ENCODE measurements at places on chromosomes 16 and 17. TPM values are rescaled to one million over a fixed set of nuclear protein-coding genes. Genes with fewer than 3 reads are reported as not detected.
A peak's percentile ranks its signal among the peaks of the same experiment; 100 is the strongest.

- no peak for DNase-seq
These were observed 114.6 kb upstream of the MED13 start for GRCh38 chr17:62179525-62180161.

- DNase-seq, result peak; percentile 34
These were observed at the start of gene SDK2 for GRCh38 chr17:73644145-73645049. TSS of gene SDK2 (minus strand) at chr17:73644445. CDS start at chr17:73644088, 357 bp downstream.

DNA sequence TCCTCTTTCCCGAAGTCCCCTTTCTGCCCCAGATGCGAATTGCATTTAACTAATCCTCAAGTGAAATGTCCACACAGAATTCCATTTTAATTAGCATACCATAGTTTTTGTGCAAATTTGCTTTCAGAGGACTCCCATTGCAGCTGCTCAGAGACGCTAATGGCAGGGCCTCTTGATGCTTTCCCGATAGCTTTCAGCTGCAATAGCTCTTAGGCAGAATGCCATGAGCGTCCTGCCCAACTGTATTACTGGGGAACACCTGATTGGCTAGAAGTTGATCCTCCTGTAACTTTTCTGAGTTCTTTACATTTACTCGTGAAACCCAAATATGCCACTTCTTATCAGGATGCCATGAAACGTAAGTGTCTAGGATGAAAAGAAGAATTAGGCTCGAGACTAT, 203.0 kb downstream of the UTP18 start:
- peak; percentile 41 for DNase-seq

DNA sequence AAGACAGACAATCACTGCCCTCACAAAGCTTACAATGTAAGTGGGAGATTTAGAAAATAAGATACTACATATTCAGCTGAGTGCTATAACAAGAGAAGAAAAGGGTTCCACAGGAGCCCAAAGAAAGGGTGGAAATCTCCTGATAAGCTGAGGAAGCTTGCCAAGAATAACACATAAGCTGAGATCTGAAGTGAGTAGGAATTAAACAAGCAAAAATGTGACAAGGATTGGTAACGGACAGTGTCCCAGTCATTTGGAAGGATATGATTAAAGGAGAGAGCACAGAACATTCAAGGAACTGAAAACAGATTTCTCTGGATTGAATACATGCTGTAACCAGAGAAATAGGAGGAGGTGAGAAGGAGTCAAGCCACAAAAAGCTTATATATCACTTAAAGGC, 13.0 kb downstream of the CDYL2 start:
- no peak for DNase-seq

DNA sequence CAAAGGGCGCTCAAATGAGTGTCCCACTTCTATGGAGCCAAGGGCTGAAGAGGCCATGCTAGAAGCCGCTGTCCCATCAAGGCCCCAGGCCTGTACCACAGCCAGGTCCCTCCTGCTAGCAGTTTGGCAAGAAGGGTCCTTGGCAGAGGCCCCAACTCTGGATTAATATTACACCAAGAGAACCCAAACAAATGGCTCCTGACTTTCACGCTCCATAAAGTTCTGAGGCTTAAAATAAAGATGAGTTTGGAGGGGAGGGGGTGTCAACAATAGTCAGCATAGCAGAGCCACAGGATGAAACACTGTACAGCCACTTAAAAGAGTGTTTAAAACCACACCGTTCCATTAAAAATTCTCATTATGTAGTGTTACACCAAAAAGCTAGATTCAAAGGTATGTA, 30.5 kb downstream of the CUEDC1 start:
- no peak for DNase-seq

DNA sequence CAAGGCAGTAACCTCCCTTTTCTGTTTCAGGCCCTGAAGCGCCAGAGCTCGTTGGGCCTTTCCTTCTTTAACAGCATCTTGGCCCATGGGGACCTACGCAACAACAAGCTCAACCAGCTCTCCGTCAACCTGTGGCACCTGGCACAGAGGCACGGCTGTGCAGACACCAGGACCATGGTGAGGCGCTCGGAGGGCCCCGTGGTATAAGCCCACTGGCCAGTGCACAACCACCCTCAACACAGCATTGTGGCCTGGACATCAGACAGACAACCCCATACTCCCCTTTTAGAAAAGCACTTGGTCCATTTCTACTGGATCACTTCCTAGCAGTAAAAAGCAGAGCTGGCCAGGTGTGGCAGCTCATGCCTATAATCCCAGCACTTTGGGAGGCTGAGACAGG, 18.6 kb downstream of the KNOP1 start:
- no peak for DNase-seq

DNA sequence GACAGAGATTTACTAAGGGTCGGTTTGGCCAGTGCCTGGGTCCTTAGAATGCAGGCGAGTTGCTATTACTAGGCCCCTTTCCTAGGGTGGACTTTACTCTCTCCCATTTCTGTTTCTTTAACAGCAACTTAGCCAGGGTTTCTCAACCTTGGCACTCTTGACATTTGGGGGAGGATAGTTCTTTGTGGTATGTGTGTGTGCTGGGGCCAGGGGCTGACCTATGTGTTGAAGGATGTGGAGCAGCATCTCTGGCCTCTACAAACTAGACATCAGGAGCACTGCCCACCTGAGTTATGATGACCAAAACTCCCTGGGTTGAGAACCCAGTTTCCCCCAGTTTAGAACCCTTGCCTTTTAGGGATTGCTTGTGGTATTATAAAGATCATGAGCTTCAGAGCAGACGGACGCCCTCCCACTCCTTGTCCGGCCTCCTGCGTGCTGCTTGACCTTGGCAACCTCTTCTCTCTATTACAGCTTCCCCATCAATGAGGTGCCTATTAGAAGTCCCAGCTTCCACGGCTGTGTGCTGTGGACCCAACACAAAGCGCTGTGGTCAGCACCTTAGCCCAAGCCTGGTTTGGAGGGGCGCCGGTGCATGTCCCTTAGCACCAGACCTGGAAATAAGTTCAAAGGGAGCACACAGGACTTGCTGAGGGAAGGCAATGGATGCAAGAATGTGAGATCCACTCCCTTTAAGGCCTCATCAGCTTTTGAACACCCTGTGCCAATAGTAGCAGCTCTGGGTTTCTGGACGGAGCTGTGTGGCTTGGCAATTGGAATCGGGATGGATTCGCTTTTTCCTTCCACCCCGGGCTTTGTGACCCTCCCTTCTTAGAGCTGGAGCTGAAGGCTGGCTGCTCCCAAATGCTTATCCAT, 239.2 kb upstream of the MAF start:
- DNase-seq, result peak; percentile 76

GRCh38 chr17:6505425-6506142, 50.8 kb downstream of the PITPNM3 start:
- no peak for DNase-seq

DNA sequence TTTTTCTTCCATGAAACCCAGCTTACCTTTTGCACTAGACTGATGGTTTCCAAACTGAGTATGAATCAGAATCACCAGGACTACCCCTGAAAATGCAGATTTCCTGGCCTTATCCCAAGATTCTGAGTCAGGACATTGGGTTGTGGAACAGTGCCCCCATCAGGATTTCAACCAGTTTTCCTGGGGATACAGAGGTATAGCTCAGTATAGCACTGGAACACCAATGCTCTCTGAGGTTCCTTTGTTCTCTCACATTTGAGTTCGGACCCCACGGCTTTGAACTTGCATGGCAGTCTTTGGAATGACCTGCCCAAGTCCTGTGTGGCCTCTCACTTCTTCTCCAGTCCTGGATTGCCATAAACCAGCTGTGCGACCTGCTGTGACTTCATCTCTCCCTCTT, 12.8 kb upstream of the CCL8 start:
- peak; percentile 47 for DNase-seq

DNA sequence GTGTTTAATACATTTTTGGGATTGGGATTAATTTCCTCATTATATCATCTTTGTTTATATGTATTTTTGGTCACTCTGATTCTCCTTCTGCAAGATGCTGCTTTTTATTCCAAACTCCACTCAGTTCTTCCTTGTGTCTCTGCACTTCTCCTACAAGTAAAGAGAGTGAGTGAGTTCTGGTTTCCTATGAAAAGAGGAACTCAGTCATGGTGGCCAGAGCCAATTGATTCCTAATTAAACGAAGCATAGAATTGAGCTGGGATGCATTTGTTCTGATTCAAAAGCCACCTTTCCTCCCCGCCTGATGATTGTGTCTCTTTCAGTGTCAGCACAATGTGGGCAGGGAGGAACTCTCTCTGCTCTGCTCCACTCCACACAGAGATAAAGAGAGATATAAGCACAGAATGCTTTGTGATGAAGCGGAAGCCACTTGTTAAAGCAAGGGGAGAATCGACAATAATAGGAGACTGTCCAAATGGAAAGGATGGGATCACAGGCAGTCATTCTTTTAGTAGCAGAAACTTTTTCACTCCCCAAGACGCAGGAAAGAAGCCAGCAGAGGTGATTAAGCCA, 121.3 kb upstream of the GOT2 start:
- DNase-seq, result no peak

GRCh38 chr16:62036101-62036801, at the start of gene CDH8:
TSS of gene CDH8 (minus strand) at chr16:62036438. CDS start at chr16:62021403, 15,035 bp downstream.
- peak; percentile 41 for DNase-seq

DNA sequence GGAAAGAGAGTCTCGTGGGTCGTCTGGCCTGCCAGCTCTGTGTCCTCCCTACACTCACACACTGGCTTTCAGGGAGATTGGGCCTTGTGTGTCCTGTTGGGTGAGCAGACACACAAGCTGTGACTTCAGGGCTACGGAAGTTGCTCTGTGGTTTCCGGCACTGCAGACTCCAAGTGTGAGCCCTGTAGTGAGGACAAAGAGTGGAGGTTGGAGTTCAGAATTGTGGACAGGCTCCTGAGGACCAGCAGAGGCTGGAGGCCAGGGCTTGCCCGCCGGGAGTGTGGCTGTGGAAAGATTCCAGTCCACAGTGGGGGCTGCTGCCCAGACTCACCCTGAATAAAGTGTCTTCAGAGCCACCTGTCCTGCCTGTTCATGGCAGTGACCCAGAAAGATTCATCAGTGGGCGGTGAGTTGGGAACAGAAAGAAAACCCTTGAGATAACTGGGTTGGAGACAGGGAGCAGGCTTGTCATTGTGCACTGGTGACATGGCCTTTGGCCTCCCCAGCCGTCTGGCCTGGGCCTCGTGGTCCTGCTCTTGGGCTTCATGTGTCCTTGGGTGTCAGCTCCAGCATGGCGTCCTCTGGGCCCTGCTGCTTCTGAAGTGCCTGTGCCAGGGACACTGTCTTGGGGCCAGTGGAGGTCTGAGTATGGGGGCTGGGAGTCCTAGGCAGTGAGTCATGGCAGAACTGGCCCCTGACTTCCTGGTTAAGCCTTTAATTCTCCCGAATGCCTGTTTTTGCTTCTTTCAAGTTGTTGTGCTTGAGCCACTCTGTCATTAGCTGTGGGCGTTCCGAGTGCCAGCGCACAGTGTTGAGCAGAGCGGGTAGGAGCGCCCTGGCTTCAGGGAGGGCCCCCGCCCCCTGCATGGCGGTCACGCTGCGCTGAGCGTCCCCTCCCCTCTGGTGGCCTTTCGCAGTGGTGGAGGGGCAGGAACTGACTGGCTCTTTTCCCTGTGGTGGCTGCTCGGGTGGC, 19.9 kb upstream of the ZNF750 start:
- no peak for DNase-seq

DNA sequence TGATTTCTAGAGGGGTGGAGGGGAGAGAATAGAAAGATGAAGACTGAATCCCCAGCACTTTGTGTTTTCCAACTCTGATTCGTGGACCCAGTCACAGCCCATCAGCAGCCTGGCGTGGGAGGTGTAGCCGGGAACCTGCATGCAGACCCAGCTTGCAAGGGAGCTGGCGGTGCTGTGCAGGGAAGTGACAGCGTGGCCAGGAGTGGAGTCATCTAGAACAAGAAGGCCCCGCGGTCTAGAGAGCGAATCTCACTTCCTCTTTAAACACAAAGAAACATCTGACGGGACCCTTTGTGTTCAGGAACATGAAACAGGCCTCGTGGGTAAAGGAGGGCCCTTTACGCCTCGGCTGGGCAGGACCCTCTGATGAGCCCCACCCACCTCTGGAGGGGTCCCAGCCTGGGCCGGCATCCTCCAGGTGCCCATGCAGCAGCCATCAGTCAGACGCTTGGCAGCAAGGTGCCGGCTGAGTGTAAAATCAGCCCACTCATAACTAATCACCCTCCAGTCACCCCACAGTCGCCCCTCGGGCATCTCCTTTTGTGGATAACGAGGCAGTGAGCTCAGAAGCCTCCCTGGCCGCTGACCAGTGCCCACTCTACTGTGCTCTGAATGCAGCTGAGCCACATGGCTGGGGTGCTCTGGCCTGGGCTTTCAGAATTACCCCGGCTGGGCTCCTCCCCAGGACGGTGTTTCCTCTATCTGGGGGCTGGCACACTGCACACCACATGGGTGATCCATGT, 4.4 kb downstream of the SNAI3 start:
- DNase-seq, result no peak

DNA sequence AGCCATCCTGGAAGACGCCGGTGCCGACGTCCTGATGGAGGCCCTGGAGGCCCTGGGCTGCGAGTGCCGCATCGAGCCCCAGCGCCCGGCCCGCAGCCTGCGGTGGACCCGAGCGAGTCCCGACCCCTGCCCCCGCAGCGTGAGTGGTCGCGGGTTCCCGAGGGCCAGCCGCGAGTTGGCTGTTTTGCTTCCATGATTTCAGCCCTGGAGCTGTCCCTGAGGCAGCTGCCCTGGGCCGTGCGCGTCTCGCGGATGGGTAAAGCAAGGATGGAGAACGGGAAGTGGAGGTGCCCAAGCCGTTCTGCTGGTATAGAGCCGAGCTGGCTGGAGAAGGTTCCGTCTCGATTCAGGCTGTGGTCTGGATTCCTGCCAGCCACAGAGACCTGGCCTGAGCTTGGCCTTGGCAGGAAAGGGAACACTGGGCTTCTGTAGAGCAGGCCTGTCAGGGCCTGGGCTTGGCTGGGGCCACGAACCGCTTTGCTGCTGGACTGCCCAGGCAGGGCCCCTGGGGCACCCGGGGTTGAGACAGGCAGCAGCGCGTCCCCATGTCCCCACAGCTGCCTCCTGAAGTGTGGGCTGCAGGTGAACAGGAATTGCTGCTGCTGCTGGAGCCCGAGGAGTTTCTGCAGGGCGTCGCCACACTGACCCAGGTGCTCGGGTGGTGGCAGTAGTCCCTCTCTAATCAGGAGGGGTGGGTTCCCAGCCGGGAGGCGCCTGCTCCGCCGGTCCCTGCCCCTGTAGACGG, 941 bp upstream of the MRPS34 start:
- DNase-seq, result no peak

DNA sequence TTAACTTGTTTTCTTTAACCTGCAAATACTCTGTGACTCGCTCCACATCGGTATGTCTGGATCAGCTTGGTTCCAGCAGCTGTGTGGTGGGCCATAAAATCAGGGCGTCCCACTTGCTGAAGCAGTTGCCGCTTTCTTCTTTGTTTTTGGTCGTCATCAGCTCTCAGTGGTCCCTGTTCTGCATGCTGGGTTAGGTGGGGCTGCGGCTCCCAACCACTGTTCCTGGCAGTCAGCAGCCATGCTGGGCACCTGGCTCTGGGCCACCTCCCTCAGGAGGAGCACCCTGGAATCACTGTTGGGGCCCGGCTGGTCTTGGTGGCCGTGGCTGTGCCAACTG, 23.0 kb downstream of the MGRN1 start:
- DNase-seq, result no peak

The HBA2 gene
- 1,431 TPM for polyA plus RNA-seq

The SEC14L5 gene
- polyA plus RNA-seq, result 0.85 TPM

The NRN1L gene
- not detected for polyA plus RNA-seq
